ENCODE measurements at places on chromosomes 4 and X.

GRCh38 chr4:87077914-87078585 lies 142.4 kb downstream of the KLHL8 start:
- no peak for DNase-seq

- DNase-seq, result no peak
Observed at GRCh38 chrX:52118262-52118661, 49.3 kb upstream of the MAGED4B start.

DNA sequence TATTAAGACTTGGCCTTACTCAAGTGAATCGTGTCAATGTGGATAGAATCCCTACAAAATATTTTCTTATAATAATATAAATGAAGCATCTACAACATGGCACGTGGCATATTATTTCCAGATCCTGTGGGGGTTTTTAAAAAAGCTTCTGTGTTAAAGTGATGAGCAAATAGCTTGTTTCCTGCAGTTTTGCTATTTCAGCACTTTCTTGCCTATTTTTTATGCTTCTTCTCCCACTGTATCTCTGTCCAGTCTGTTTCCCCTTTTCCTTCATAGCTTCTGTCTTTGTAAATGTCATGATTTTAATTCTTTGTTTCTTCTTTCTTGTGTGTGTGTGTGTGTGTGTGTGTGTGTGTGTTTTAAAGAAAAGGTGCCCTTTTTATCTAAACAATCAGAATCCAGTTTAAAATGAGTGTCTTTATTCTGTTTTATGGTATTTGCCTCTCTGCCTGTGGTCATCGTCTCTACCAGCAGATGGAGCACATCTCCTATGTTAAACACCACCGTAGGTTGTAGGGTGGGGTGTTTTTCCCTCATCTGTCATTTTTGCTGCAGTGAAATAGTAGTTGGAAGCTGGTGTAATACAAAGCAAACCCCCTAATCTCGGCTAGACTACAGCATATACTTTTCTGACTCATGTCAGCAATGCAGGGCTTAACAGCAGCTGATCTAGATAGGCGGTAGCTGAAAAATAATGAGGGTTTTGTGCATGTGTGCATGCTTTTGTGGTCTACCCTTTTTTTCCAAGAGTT lies 33.1 kb downstream of the FTHL17 start:
- no peak for DNase-seq

- no peak for DNase-seq
Observed at GRCh38 chr4:113673450-113673849, 88.1 kb downstream of the CAMK2D start.

GRCh38 chr4:182348779-182349326 lies 105.7 kb downstream of the TENM3 start:
- no peak for DNase-seq

DNA sequence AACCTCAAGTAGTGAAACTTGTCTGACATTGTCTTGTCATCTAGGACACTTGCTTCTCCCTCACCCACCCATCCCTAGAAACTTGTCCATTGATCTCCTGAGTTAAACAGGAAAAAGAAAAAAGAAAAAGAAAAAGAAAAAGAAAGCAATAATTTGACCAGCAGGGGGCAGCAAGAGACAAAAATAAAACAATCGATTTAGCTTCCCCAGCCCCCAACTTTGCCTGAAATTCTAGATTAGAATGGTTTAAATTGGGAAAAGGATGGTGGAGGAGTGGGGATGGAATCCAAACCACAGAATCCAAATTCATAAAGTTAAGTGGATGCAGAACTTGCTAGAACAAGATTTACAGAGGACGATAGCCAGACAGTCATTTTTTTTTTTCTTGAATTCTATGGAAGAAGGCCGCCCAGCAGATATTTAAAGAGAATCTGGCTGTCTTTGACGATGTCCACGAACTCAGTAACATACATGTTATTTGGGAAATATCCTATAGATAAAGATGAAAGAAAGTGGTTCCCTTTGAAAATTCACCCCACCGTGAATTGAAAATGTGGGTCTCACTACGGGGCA lies 282.9 kb downstream of the USP46 start:
- DNase-seq, result peak; percentile 12

- no peak for DNase-seq
Observed at GRCh38 chr4:10837151-10837550, 152.6 kb upstream of the CLNK start.

DNA sequence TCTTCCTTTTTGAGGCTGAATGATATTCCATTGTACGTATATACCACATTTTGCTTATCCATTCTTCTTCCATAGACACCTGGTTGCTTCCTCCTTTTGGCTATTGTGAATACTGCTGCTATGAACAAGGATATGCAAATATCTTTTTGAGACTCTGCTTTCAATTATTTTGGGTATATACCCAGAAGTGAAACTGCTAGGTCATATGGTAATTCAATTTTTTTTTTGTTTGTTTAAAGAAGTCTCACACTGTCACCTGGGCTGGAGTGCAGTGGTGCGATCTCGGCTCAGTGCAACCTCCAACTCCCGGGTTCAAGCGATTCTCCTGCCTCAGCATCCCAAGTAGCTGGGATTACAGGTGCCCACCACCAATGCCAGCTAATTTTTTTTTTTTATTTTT lies 75.3 kb downstream of the METTL14 start:
- DNase-seq, result no peak

DNA sequence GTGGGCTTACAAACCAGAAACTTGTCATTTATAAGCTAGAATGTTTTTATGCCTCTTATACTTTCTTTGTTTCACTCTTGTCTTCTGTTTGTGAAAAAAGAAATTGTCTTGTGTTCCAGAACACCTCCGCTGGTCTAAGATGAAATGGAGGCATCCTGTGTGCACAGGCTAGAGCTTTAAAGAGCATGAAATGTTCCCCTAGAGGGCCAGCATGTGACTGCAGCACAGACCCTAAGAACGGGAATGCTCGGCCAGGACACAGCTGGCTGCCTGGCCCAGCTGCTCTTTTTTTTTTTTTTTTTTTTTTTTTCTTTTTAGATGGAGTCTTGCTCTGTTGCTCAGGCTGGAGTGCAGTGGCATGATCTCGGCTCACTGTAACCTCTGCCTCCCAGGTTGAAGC lies 33.6 kb downstream of the SETD7 start:
- DNase-seq, result no peak

- DNase-seq, result no peak
Observed at GRCh38 chrX:15344106-15344505, 8.8 kb upstream of the PIGA start.

DNA sequence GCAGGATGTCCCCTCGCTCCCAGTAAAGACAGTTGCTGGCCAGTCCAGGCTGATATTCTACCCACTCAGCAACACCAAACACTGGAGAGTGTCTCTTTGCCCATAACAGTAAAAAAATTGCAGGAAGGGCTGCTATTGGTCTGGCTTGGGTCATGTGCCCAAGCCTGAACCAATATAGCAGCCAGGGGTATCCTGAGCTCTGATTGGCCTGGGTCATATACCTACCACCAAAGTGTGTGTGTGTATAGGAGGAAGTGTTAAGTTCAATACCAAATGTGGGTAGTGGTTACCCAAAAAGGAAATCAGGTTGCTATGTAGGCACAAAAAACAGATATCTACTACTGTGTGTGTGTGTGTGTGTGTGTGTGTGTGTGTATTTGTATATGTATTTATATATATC lies 373.2 kb downstream of the BCOR start:
- peak; percentile 27 for DNase-seq

DNA sequence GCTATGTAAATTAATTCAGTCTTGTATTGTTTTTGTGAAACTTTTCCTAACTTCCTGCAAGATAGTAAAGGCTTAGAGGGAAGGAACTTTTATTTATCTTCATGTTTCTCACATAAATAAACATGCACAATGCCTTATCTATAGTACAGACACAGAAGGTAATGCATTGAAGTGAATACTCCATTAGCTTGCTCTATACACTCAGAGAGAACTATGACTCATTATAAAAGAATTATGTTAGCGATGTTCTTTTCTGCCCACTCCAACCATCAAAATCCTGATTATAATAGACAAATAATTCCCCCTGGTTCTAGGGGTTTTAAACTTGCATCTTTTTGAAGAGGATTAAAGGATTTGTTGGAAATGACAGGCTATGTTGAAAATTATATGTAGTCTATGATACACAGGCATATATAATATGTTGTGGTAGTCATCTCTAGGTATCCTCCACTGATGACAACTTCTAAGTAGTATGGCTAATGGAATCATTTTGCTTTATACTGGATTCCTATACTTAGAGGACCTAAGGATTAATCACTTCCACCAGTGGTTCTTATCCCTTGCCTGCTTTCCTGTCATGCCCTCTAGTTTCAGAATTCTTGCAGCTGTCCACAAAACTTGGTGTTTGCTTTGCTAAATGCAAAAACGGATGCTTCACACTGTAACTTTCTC lies 115.7 kb downstream of the NDST4 start:
- DNase-seq, result no peak

DNA sequence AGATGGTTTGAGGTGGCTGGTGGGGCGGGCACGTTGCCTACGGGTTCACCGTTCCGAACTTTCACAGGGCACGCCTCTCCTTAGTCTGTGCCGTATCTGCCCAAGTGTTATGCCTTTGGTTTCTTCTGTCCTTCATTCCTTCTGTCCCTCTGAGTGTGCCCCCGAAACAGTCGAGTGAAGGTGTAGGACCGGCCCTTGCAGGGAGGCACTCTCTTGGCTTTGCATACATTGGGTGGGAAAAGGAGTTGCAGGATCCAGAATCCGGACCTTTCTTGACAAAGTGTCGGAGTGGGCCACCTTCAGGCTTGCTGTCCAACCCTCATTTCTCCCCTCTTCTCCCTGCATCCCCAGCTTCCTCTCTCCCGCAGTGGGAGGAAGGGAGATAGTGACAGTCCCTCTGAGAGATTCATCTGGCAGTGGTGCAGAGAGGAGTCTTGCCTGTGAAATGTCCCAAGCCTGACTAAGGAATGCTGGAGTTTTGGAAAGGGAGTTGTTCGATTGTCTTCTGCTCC lies 569 bp downstream of the ARFIP1 start:
- DNase-seq, result peak; percentile 1

DNA sequence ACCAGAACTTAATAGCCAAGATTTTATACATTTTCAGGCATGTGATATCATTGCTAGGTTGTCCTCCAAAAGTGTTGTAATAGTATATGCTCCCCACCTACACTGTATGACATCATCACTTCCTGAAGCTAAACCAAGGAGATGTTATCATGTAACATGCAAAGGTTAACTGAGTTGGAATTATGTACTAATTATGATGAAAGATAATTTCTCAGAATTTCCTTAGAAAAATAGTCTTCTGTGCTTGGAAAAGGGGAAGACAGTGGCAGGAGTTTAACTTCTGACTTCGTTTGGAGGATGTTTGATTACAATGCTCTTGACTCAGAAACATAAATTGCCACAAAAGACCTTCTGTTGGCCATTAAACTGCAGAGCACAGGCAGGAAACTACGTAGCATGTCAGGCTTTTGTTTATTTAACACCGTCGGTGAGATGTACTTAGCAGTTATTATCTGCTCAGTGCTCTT lies 83.6 kb upstream of the GUCY1A1 start:
- no peak for DNase-seq

DNA sequence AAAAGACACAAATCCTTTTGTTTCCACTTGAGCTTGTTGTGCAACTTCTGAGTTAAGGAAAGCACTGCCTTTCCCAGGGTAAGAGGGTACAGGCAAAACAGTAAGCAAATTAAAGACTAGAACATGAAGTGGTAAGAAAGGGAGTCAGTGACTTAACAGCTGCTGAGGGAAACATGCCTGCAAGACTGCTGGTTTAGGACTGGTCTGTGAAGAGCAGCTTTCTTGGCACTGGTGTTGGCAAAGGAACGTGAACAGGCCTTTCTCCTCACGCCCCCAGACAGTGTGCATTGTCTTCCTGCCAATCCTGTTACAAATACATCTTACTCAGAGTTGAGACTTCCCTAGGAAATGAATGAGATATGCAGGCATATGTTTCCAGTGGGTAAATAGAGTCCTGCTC lies 2.6 kb downstream of the LHFPL1 start:
- DNase-seq, result no peak

- no peak for DNase-seq
Observed at GRCh38 chrX:11781734-11782370, 23.8 kb downstream of the MSL3 start.

GRCh38 chr4:78459327-78459726 lies 92.2 kb upstream of the ANXA3 start:
- no peak for DNase-seq

DNA sequence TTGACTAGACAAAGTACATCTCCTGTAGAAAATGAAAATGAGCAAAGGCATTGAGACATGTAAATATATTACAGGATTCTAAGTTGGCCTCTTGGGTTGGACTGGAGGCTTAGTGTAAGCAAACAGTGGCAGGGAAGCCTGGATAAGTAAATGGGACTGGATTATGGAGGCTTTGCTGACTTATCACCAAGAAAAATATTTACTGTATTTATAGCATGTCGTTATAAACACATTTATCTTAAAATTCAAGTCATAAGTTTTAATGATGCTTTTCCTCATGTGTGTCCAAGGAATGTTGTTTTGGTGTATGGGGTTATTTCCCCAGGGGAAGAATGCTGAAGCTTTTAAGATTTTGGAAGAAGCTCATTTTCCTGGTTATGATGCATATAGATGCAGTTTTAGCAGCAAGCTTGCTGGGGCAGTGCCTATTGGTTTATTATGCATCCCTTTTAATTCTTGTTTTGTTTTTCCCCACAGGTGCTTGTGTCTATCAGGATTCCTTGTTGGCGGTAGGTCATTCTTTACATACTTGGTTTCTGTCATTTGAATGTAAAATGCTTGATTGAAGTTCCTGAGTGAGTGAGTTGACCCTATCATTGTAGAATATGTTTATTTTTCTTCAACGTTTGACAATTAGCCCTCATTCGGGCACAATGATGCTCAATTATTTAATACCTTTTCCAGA lies 8.5 kb downstream of the FRAS1 start:
- no peak for DNase-seq

GRCh38 chr4:27819246-27819645 lies 958.6 kb downstream of the STIM2 start:
- DNase-seq, result no peak

DNA sequence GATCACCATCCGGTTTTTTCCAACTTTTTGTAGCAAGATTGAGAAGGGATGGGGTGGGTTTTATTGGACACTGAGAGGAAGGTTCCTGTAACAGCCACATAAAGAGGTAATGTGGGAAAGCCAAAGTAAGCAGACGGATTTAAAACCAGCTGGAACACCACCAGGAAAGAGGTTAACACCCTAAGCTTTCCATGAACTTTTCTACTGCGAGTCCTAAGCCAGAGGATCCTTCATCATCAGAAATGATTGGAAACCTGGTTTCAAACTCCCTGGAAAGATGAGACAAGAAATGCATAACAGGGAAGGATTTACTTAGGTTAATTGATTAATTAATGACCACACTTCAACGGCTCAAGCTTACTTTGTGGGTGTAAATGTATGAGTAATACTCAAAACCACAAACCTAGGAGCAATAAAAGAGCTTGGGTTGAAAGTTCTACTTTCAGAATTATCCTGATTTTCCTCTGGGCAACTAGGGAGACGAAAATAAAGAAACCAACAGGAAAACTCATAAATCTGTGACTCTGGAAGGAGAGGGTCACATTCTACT lies 91.5 kb downstream of the COX18 start:
- no peak for DNase-seq

- DNase-seq, result no peak
Observed at GRCh38 chr4:91838181-91838861, 465.4 kb upstream of the GRID2 start.

DNA sequence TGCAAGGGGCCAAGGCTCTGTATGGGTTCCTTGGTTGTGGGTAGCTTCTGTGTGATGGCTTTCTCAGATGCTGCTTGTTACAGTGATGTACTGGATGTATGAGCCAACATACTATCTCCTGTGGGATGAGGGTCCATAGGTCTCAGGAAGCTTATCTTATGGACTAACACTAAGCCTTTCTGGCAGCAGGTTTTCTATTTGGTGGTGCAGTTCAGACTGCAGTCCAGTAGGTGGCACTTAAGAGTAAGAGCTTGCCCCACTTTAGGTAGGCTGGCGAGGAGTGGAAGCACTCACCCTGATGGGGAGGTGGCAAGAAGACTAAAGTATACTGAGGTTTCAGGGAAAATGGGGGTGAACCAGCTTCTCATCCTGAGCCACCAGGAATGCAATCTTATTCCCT lies 306.7 kb upstream of the MAOA start:
- peak; percentile 20 for DNase-seq

Data from central memory CD4-positive, alpha-beta T cell (primary cell).